GM20000 (cell line): ENCODE measurements at places on chromosomes 13 and 19.
A peak's percentile ranks its signal among the peaks of the same experiment; 100 is the strongest.

DNA sequence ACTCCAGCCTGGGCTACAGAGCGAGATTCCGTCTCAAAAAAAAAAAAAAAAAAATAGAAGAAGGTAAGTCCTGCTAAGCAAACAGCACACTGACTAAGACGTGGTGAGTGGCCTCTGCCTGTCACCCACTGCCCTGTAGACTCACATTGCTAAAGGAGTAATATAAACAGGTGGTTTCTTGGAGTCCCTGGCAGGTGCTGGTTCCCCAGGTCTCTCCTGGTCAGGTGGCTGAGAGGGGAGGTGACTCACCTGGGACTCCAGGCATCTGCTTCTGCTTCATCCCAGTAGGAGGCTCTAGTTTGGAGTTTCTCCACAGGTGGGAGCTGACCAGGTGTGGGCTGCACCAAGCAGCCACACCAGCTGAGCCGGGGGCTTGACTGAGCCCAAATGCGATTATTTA, at the start of gene OR10H1:
OR10H1 (minus strand) TSS at position 359 of the 400 bp plus-strand sequence. CDS start 7,627 bp downstream, outside the sequence.
- no peak for DNase-seq

DNA sequence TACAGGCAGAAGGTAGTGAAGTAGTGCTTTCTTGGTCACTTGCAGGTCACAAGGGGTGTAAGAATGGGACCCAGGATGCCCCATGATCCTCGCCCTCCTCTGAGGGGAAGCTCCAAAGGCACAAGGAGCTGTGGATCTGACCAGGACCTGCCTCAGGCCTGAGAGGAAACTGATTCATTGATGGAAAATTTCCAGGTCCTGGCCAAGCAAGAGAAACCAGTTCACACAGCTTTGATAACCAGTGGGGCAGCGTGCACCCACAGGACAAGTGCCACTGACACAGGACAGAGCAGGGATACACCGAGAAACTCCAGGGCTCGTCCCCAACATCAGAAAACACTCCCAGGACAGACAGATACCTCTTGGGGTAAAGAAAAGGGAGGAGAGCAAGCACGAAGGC, 177.1 kb downstream of the RBM26 start:
- DNase-seq: no peak

- no peak for DNase-seq
Measured at GRCh38 chr13:57601536-57601935, 30.0 kb upstream of the PCDH17 start.

- DNase-seq: no peak
Measured at GRCh38 chr19:34994286-34994642, 5.9 kb upstream of the GRAMD1A start.

DNA sequence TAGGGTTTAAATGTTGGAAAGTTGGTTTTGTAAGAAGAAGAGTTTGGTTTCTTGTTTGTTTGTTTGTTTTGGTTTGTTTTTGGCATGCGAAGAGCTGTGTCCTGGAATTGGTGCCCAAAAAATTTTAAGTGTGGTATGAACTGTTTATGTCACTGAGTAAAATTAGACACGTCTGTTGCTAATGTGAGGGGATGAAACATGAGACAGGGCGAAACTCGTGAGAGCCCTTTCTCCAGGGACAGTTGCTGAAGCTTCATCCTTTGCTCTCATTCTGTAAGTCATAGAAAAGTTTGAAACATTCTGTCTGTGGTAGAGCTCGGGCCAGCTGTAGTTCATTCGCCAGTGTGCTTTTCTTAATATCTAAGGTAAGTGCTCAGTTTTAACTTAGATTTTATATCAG, at the start of gene SGCG:
SGCG (plus strand) TSS at position 269 of the 400 bp plus-strand sequence. CDS start 22,716 bp downstream, outside the sequence.
- no peak for DNase-seq

- DNase-seq: no peak
Measured at GRCh38 chr13:97512732-97513131, 78.8 kb downstream of the RAP2A start.

DNA sequence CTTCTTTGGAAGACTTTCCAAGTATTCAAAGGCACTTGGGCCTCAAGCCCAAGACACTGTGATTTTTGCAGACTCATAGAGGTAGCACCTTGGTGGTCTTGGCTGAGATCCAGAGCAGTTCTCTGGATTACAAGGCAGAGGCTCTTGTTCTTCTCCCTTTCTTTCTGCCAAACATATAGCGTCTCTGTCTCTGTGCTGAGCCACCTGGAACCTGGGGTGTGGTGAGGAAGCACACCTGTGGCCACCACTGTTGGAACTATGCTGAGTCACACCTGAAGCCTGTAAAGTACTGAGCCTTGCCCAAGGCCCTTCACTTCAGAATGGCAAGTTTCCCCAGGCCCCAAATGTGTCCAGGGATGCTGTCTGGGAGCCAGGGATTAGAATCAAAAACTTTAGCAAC, 127.5 kb downstream of the FREM2 start:
- DNase-seq: no peak

DNA sequence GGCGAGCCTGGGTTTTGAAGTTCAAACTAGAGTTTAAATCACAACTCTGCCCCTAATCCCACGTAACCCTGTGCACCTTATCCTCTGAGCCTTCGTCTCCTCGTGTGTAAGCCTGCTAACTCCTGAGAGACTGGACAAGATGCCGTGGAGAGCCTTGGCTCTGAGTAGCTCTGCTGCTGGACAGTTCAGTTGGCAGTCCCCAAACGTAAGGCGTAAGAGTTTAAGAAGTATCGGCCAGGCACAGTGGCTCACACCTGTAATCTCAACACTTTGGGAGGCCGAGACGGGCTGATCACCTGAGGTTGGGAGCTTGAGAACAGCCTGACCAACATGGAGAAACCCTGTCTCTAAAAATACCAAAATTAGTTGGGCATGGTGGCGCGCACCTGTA, 4.7 kb upstream of the CD79A start:
- no peak for DNase-seq

GRCh38 chr19:571566-571974, 826 bp upstream of the BSG start:
- no peak for DNase-seq

- no peak for DNase-seq
Measured at GRCh38 chr19:48639483-48640375, 2.5 kb upstream of the DBP start.

- no peak for DNase-seq
Measured at GRCh38 chr13:36366031-36366430, 19.8 kb upstream of the SPART start.

DNA sequence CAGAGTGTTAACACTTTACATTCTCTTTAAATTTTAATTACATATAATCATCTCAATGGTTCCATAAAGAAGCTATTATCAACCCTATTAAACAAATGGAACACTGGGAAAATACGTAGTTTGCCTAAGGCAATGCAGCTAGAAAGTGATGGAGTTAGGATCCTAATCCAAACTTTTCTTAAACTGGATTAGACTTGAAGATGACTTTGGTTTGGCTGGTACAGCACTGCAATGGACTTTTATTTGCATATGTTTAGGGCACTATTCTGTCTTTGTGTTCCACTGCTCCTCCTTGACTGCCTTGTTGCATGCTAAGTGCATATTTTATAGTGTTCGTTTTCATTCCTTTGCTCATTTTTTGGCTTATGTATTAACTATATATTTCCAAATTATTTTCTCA, 133.5 kb upstream of the UFM1 start:
- DNase-seq: no peak

DNA sequence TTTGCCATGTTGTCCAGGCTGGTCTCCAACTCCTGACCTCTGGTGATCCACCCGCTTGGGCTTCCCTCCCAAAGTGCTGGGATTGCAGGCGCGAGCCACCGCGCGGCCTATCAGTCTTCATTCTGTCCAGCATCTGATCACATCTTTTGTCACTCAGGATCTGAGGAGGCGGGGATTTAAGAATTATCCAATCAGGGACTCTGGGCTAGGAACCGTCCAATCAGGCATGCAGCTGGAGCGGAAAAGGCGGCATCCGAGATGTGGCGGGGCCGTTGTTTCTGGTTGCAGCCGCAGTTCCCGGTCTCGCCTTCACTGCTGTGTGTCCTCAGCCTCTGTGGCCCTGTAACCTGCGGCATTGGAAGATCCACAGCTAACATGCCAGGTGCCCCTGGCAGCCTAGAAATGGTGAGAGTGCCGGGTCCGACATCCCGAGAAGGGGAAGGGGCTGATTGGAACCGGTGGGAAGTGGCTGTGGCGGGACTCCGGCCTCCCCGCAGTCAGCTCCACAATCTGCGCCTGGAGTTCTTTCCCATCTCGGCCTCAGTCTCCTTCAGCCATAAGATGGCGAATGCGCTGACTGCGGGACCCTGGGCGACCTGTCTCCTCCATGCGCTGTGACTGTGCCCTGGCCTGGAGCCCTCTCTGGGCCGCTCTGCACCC, at the start of gene ZNF729:
ZNF729 (plus strand) TSS at position 291 of the 660 bp plus-strand sequence; CDS start at position 376, 85 bp downstream.
- no peak for DNase-seq

GRCh38 chr13:44801990-44802389, 187.3 kb downstream of the NUFIP1 start:
- no peak for DNase-seq

GRCh38 chr19:43759515-43759914, 4.8 kb upstream of the SMG9 start:
- DNase-seq: no peak

GRCh38 chr19:2246014-2246620, 3.0 kb upstream of the AMH start:
- DNase-seq: no peak

- no peak for DNase-seq
Measured at GRCh38 chr13:37134411-37135041, 29.1 kb upstream of the CSNK1A1L start.

DNA sequence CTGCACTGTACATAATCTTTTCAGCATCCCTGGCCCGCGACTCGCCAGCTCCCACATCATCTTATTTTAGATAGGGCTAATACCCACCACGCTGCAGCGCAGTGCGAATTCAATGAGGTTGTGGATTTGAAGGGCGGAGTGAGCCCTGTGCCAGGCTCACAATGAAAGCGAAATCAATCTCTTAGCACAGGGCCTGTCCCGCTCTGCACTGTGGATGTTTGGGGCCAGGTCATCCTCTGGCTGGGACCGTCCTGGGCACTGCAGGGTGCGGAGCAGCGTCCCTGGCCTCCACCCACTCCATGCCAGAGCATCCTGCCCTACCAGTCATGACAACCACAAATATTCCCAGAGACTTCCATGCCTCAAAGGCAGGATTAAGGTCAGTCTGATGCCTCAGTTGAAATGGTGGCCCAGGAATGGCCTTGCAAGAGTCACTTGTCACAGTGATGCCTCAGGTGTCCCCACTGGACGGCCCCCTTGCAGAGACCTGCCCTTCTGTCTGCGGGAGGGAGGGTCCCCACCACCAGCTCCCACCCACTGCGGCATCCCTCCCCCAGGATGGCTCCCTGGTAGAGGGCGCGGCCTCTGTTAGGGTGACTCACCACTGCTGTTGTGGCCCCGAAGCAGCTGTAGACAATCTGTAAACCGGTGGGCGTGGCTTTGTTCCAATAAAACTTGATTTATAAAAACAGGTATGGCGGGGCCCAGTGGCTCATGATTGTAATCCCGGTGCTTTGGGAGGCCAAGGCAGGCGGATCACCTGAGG, 5.6 kb downstream of the UHRF1 start:
- peak; percentile 59 for DNase-seq

DNA sequence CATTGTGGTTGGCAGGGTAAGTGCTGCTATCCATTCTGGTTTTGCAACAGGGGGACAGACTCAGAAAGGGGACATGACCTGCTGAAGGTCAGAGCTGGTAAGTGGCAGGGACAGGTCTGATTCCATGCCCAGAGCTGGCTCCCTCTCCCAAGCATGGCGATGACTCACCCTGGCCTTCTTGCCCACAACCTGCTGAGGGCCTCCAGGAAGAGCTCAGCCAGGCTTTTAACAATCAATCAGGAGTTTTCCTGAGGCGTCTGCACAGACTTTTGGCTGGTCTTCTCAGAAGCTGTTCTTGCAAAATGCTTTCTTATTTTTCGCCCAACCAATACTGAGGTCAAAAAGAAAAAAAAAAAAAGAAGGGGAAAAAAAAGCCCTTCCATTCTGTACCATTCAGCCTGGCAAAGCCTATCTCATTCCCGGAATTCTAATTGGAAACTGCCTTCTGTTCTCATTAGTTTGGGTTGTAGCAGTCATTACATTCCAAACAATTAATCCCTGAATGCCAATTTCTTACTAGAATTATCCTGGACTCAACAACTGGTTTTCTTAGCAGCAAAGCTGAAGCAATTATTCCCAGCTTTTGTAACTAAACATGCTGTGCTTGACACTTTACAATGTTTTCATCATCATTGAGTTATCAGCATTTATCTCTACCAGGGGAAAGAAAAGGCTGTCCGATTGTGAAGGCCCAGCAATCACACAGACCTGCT, 17.7 kb downstream of the SIAH3 start:
- DNase-seq: no peak

GRCh38 chr19:16337809-16338469, 13.3 kb downstream of the KLF2 start:
- DNase-seq: no peak

GRCh38 chr19:29491491-29491890, 34.3 kb upstream of the VSTM2B start:
- DNase-seq: no peak

DNA sequence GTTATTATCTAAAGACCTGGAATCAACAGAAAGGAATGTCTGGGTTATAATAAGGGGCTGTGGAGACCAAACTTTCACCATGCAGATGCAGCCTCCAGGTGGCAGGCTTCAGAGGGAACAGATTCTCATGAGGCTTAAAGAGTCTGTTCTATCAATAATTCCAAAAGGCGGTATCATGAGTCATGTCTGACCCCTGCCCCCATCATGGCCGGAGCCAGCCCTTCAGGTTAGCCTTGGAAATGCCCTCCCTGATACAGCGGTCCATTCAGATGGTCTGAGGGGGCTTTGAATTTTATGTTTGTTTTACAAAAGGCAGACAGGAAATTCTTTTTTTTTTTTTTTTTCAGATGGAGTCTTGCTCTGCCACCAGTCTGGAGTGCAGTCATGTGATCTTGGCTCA, 21.7 kb upstream of the LAMP1 start:
- peak; percentile 29 for DNase-seq

DNA sequence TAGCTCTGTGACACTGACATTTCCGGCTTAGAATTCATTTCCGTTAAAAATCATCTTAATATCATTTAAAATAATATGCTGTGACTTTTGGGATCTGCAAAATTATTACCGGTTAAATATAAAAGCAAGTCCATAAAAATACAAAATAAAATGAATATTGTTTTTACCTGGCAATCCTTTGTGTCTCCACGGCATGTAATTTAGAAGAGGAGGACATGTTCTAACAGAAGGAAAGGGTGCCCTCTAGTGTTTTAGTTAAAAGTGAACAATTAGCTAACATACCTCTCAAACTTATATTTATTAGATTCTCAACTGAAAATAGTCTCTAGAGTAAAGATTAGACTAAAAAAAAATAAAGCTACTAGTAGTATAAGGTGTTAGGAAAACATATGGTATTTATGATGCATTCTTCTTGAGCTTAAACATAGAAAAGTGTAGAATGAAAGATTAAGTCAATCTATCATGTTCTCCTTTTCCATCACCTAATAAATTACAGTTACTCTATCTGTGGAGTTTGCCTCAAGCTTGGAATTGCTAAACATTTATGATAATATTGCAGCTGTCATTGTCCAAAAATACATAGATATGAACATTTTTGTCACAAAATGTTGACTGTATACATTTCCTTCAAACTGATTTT, 676.7 kb upstream of the SPRY2 start:
- peak; percentile 28 for DNase-seq
